Endodermal cell (in vitro differentiated cells): ENCODE measurements at places on chromosomes 5 and 9. TPM values are rescaled to one million over a fixed set of nuclear protein-coding genes. Genes with fewer than 3 reads are reported as not detected.

The IFNB1 gene
- total RNA-seq: not detected in 2 replicates

The ADAMTS12 gene
- 70.2 and 80.2 TPM in 2 replicates for total RNA-seq

DNA sequence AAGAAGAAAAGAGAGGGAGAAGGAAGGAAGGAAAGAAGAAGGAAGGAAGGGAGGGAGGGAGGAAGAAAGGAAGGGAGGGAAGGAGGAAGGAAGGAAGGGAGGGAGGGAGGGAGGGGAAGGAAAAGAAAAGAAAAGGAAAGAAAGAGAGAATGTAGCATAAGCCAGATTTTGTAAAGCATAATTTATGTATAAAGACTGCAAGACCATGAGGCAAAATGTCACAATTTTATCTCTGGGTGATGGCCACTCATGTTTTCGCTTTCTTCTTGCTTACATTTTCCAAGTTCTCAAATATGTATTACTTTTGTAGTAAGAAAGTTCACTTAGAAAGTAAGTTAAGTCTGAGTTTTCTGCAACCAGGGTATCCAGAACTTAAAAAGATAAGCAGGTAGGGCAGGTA, 3.4 kb upstream of the RNF183 start:
- no peak for DNase-seq

- no peak for DNase-seq
Observed at GRCh38 chr5:127976991-127977717, 106.4 kb upstream of the SLC12A2 start.

DNA sequence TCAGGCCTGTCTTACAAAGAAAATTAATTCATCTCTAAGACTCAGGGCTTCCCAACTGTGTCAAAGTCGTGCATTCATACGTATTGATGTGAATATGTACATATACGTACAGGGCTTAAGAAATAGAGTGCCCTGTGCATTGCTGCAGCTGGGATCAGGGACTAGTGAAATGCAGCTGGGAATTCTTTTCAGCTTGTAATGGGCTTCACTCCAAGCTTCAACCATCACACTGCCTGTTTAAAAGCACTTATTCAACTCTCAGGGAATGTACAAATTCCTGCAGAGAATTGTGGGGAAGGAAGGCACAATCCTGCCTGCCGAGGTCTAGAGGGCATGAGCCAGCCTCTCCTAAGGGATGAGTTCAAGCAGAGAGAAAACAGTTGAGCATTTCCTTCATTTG, 59.6 kb upstream of the MAN2A1 start:
- no peak for DNase-seq

GRCh38 chr9:13832446-13832845, 481.5 kb downstream of the NFIB start:
- DNase-seq: no peak

DNA sequence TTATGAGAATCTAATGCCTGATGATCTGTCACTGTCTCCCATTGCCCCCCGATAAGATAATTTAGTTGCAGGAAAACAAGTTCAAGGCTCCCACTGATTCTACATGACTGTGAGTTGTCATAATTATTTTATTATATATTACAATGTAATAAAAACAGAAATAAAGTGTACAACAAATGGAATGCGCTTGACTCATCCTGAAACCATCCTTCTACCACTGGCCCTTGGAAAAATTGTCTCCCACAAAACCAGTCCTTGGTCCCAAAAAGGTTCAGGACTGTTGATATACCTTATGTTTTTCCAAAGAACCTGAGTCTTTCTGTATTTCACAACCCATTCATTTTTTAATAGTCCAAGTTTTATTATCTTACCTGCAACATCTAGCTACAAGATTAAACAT, 403.5 kb downstream of the TAF11L14 start:
- no peak for DNase-seq

GRCh38 chr9:109369285-109369684, 48.4 kb upstream of the EPB41L4B start:
- DNase-seq: no peak

DNA sequence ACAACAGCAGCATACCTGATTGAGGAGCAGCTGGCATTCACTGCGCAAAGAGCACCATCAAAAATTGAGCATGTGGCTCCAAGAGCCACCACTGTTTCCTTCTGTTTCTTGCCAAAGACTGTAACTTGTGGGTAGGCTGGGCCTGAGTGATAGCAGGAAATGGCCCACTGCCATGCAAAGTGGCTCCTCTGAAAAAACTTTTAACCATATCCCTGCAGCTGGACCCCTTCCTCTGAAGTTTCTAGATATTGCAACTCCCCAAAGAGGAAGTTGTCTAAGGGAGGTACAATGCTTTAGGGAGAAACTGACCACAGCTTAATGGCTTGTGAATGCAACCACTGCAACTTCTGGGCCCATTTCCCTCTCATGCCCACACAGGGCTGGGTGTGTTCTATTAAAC, 355.4 kb upstream of the PDE4D start:
- DNase-seq: no peak

GRCh38 chr5:161549106-161549505, 2.6 kb upstream of the GABRB2 start:
- no peak for DNase-seq

GRCh38 chr5:133930061-133930812, 38.2 kb downstream of the C5orf15 start:
- DNase-seq: no peak
